ENCODE measurements at places on chromosomes 7 and 10. TPM values are rescaled to one million over a fixed set of nuclear protein-coding genes. Genes with fewer than 3 reads are reported as not detected.

The INTS15 gene
- 13.6 TPM for total RNA-seq

The MAT1A gene
- total RNA-seq = not detected

The ERVW-1 gene
- not detected for total RNA-seq

The AASS gene
- 34.0 TPM for total RNA-seq

GRCh38 chr10:77036993-77037734, 600.4 kb downstream of the KCNMA1 start:
- DNase-seq = no peak

DNA sequence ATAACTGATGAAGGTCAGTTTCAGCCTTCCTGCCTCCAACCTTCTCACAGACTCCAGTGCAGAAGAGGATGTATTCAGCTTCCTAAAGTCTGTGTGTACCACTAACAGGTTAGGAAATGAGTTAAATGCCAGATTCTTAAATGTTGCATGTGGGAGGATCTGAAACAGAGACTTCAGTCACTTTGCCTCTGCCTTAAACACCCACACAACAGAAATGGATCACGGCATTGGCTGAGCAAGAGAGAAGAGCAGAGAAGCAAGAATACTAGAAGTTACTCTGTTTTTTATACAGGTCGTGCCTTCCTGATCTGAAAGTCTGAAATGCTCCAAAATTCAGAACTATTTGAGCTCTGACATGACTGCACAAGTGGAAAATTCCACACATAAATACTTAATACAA, 98.9 kb upstream of the ARHGAP21 start:
- no peak for DNase-seq

GRCh38 chr7:99190359-99191009, 17.4 kb downstream of the KPNA7 start:
- no peak for DNase-seq

GRCh38 chr7:159006610-159007130, 138.0 kb downstream of the VIPR2 start:
- DNase-seq = no peak

DNA sequence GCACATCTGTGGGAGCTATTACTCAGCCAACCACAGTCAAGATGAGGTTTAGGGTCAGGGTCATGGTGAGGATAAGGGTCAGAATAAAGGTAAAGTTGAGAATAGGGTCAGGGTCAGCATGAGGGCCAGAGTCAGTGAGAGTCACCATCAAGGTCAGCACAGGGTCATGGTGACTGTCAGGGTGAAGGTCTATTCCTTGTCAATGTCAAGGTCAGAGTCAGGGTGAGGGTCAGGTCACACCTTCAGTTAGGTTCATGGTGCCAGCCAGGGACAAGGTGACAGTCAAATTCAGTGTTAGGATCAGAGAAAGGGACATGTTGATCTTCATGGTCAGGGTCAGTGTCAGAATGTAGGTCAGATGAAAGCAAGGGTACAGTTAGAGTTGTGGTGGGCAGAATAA, 14.1 kb downstream of the MRPS24 start:
- no peak for DNase-seq

GRCh38 chr7:156780724-156781455, 112.1 kb downstream of the LMBR1 start:
- no peak for DNase-seq

- no peak for DNase-seq
These were observed 24.9 kb downstream of the TECTB start for GRCh38 chr10:112308125-112308502.

GRCh38 chr10:24385776-24386175, 176.8 kb downstream of the KIAA1217 start:
- no peak for DNase-seq

DNA sequence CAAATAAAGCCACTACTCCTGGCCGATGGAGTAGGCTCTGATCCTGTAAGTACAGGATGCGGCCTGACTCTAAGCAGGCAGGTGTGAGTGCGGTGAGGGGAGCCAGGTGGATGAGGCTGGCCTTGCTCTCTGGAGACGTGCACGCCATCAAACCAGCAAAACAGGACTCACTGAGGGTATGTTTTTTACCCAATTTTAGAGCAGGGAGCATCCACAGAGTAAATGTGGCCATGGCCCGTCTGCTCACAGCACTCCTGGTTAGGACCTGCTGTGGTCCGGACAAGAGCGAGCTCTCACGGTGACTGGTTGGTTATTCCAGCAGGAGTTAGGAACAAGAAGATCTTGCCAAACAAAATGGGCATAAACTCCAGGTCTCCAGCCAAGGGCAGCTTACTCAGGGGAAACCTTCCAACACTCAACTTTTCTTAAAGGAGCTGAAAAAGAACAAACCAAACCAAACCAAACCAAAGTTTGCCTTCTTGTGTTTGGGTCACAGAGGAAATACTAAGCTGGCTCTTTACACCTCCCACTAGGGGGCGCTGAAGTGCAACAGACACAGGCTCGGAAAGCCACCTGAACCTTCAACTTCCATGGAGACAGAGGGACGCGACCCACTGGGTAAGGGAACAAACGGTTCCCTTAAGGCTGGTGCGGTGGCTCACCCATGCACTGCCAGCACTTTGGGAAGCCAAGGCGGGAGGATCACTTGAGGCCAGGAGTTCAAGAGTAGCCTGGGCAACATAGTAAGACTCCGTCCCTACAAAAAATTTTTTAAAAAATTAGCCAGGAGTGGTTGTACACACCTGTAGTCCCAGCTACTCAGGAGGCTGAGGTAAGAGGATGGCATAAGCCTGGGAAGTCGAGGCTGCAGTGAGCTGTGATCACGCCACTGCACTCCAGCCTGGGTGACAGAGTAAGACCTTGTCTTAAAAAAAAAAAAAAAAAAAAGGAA, 122.4 kb downstream of the CLEC2L start:
- peak; percentile 54 for DNase-seq

All from pulmonary artery endothelial cell (primary cell).